ENCODE measurements at places on chromosomes 7 and 10. TPM values are rescaled to one million over a fixed set of nuclear protein-coding genes. Genes with fewer than 3 reads are reported as not detected.
A peak's percentile ranks its signal among the peaks of the same experiment; 100 is the strongest.

DNA sequence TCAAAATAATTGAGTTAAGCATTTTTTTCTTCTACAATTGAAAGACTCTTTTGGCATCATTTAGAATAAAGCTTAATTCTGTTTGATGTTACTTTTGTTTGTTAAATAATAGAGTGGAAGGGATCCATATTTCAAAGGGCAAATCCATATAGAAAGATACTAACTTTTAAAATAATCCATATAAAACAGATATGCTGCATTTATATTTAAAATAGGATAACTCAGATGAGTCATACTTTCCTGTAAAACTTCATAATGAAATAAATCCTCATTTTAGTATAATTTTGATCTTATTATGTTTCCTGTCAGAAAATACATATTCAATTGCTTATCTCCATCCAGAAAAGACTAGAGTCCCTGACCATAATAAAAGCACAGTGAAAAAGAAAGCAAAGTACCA is 323.6 kb downstream of the PCLO start:
- no peak for DNase-seq

DNA sequence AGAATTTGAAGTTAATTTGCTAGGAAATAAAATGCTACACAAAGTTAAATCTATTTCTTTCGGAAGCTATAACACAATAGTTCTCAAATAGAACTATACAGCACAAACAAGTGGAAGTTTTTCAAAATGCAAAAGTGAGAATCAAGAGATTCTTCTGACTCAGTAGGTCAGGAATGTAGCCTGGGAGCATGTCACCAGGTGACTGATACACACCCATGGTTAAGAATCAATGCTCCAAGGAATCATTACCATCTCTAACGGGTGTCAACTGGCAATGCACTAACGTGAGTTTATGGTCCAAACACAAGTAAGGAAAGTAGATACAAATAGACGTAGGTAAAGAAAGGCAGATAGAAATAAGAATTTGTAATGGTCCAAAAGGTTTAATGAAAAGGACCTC is 170.5 kb downstream of the SRPK2 start:
- no peak for DNase-seq

- DNase-seq = peak; percentile 58
Measured at GRCh38 chr7:7176406-7177043, 5.8 kb upstream of the C1GALT1 start.

DNA sequence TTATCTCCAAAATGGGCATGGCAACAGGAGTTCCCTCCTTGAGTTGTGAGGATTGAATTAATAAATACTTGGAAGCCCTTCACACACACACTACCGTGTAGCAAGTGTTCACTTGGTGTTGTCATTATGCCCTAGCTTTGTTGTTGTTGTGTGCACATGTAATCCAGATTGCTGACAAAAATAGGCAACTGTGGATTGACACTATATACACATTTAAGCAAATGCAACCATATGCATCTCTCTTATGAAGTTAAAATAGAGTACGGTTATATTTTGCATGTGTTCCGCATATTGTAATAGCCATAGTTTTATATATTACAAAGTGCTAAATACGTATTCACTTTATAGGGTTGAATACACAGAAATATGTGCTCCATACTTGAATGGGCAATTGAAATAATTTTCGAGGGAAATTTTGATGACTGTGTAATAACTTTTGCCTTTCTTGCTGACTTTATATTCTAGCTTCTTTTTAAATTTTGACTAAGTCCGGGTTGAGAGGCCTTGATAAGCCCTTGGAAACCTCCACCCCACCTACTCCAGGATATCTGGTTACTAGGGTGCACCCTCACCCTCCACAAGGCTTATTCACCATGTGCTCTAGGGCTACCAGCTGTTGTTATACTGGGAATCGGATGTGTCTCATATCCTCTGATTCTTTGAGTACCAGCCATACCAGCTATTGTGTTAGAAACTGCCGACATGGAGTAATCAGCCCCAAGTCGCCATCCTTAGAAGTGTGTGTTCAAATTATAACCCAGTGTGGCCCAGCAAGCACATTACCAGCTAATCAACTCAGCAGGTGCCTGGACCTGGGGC is 265.0 kb downstream of the CAMK1D start:
- no peak for DNase-seq

DNA sequence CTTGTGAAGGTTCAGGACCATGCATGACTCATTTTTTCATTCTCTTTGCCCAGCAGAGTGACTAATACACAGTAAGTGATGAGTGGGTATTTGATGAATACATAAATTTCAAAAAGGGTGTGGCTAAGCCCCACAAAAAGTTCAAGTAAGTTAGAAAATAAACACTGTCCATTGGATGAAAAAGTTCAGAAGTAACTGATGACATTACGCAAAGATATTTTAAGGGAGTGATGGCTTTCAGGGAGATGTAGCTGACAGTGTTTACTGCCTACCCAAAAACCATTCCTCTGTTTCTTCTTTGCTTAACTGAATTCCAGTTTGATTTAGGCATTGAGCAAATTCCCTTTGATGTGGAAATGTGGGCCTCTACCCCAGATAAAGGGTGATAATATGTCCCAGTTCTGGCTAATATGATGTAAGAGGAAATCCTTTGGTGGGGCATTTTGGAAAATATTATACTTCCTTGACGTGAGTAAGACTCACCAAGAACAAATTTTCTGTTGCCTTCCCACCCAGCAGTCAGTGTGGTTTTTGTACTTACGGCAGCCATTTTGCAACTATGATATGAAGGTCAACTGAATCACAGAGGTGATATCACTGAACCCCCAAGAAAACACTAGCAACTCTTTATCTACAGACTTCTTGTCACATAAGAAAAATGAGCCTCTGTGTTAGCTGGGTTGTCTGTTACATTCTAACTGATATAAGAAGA is 29.0 kb upstream of the EBLN1 start:
- peak; percentile 38 for DNase-seq

GRCh38 chr10:24901686-24902399 is 50.6 kb downstream of the PRTFDC1 start:
- DNase-seq = peak; percentile 93

DNA sequence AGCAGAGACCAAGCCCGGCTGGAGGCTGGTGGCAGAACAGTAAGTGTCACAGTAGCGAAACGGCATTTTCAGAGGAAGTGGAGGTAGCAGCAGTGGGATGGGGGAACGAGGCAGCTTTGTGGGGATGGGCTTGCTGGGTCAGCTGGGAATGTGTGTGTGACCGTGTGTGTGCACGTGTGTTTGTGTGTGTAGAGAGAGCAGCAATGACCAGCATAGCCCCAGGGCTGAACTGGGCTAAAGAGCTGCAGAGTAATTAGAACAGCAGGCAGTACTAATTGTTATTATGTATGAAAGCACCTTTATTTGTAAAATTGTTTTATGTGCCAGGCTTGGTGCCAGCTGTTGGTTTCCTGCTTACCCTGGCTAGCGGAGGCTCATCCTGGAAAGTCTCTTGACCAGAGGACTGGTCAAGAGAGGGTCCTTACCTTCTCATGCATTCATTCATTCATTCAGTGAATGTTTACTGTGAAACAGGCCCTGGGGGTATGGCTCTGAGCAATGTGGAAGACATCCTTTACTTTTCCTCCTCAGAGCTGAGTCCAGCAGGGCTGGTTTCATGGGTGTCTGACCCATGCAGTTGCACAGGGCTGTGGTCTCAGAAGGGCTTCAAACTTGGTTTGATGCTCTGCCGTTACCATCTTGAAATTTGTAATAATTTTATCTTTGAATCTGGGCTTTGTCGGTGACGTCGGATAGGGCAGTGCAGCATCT is 184.6 kb downstream of the SEC23IP start:
- DNase-seq = no peak

GRCh38 chr7:132650498-132650897 is 74.2 kb upstream of the PLXNA4 start:
- no peak for DNase-seq

Gene PHKG1
- 32.1 TPM for polyA plus RNA-seq

Gene ACHE
- 64.3 TPM for polyA plus RNA-seq

Gene NODAL
- polyA plus RNA-seq = not detected

Gene NPC1L1
- 0.13 TPM for polyA plus RNA-seq

Gene SPDYE18
- polyA plus RNA-seq = 0.23 TPM

Data from muscle of back (tissue), 13 donors.